ENCODE measurements at places on chromosomes 6 and 20. TPM values are rescaled to one million over a fixed set of nuclear protein-coding genes. Genes with fewer than 3 reads are reported as not detected.

Gene EXOC2
- 10.0 TPM for total RNA-seq

GRCh38 chr6:135161411-135162395, 19.4 kb upstream of the MYB start:
- no peaks in the 10 kb centered on the region for H3K27me3 ChIP-seq
- no peaks in the 10 kb centered on the region for H3K36me3 ChIP-seq
- H3K4me3 ChIP-seq = no peak overlapping the region

Gene LINC00237
- not detected for total RNA-seq

DNA sequence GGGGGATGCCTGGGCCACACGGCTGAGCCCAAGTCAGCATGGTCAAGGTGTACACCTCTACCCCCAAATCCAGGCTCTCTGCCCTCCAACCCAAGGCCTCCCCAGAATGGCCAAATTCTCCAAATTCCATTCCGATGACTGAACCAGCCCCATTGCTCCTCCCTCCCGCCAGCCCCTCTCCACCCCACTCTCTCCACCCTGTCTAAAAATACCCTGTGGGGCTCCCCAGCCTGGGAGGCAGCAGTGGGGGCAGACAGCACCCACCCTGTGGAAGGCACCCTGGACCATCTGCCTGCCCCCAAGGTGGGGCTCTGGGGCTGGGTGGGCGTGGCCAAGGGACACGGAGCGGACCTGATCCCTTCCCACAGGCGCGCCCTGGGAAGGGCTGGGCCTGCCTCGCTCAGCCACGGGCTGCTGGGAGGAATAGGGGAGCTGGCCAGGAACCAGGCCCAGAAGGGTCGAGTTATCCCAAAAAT, 11.4 kb downstream of the TEAD3 start:
- H3K4me1 ChIP-seq = peaks cover 9% of the 10 kb centered on the region
- no peak overlapping the region for H3K27ac ChIP-seq
- no peak for DNase-seq
- no peak overlapping the region for H3K4me3 ChIP-seq
- no peaks in the 10 kb centered on the region for H3K27me3 ChIP-seq

DNA sequence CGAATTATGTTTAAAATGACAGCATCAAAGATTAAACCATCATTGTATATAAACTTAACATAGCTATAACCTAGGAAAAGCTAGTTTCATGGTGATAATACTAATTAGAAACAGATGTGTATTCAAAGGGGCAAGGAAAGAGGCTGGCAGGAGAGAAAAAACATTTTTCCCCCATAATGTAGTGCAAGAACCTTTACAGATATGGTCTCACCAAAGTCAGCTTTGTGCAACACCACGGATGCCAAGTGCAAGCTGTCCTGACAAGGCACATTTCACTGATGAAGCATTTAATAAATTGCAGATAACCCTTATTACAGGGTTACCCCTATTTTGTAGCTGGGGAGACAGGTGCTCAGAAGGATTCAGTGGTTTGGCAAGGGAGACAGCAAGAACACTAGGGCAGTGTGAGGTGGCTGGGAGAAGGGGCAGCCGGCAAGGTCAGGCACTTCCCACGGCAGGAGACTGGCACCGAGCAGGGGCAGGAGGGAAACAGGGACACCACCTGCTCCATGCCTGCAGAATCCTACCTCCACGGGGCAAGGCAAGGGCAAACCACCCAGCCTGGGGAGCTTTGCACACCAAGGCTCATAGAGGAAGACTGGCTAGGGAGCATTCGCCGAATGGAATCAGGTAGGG, 6.5 kb downstream of the RPS6KA2 start:
- no peaks in the 10 kb centered on the region for H3K27me3 ChIP-seq
- H3K27ac ChIP-seq = peak overlapping the region; percentile 34
- no peak overlapping the region for H3K4me3 ChIP-seq
- no peaks in the 10 kb centered on the region for H3K36me3 ChIP-seq
- H3K4me1 ChIP-seq = peaks cover 4% of the 10 kb centered on the region

- H3K36me3 ChIP-seq = no peaks in the 10 kb centered on the region
- DNase-seq = no peak
- no peak overlapping the region for H3K4me3 ChIP-seq
Observed at GRCh38 chr6:319177-320131, 27.2 kb downstream of the DUSP22 start.

DNA sequence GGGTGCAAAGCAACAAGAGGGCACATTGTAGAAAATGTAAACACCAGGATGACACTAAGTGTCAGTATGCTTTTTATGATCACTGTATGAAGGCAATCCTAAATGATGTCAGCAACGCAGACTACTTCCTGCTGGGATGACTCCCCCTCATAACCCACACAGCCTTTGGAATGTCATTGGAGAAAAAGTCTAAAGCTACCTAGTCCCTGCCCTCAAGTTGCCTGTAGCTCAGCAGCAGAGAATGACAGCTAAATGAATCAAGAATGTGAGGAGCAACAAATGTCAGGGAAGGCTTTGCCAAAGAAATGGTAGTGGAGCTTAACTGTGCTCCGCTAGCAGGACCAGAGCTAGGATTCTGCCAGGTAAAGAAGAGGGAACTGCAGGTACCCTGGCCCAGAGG, 555.6 kb downstream of the CD83 start:
- no peak overlapping the region for H3K27ac ChIP-seq
- no peaks in the 10 kb centered on the region for H3K4me1 ChIP-seq
- H3K4me3 ChIP-seq = no peak overlapping the region
- no peaks in the 10 kb centered on the region for H3K27me3 ChIP-seq

DNA sequence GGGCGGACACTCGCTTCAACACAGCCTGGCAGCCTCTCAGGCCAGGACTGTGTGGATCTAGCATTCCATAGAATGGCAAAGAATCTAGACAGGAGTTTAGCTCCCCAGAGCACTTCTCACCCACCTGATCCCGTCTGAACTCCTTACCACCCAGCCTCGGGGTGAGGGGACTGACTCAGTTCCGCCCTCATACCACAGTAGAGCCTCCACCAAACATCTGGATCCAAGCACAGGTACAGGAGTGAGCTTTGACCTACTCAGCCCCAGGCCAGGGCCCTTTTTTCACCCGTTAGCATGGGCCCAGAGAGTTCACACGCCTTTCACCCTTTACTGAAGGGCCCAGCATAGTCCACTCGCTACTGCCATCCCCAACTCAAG, 715 bp downstream of the PSMF1 start:
- H3K27ac ChIP-seq = peak overlapping the region; percentile 73
- DNase-seq = no peak
- no peaks in the 10 kb centered on the region for H3K36me3 ChIP-seq
- peaks cover 47% of the 10 kb centered on the region for H3K4me1 ChIP-seq
- H3K27me3 ChIP-seq = no peaks in the 10 kb centered on the region
- H3K4me3 ChIP-seq = peak overlapping the region; percentile 73

DNA sequence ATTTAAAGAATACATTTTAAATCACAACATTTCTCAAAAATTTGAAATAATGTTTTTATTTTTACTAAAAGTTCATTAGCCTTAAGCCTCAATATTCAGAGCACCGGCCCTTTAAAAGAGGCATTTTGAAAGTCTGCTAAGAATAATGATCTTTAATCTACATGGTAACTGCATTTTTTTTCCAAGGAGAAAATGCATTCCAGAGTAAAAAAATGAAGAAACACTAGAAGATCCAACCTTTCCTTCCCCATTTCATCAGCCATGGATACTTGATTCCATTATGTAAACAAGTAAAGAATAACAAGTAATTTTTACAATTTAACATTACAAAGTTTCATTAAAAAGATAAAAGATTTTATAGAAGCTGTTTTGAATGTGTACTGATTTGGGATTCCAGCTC, 21.8 kb downstream of the LCA5 start:
- H3K4me3 ChIP-seq = no peak overlapping the region
- no peak overlapping the region for H3K27ac ChIP-seq
- H3K27me3 ChIP-seq = no peaks in the 10 kb centered on the region

DNA sequence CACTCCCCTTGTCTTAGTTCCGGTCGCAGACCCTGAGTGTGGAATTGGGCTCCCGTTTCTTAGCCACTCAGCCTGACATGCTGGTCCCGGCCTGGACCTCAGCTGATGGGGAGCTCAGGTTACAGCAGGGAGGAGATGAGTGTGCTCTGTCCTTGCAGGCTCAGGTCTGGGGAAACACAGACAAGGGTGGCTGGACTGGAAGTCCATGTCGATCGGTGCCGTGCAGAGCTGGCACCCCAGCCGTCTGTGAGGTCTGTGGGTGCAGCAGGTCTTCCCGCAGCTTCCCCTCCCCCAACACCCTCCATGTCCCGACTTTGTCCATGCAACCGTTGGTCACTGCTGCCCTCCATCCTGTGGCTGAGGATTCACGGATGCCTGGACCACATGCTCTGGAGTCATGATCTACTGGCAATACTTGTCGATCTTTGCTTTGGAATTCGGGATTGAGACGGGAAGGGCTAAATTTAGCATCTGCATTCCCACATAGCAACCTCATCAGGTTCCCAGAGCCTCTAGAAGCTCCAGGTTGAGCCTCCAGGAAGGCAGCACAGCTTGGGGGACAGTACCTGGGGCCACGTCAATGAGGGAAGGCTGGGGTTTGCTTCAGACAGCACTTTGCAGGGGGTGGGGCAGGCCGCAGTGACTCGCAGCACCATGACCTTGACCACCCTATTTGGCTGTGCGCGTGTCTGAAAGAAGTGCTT, 118.8 kb downstream of the PSMB1 start:
- no peaks in the 10 kb centered on the region for H3K4me1 ChIP-seq
- H3K36me3 ChIP-seq = no peaks in the 10 kb centered on the region
- no peak overlapping the region for H3K4me3 ChIP-seq
- no peak for DNase-seq

Gene PRL
- total RNA-seq = not detected

Gene C4B
- total RNA-seq = 2,377 TPM

- DNase-seq = peak; percentile 49
- no peak overlapping the region for H3K27ac ChIP-seq
- no peaks in the 10 kb centered on the region for H3K4me1 ChIP-seq
- H3K4me3 ChIP-seq = no peak overlapping the region
Observed at GRCh38 chr20:1844325-1845162, 50.7 kb upstream of the SIRPA start.

Gene FAM217A
- total RNA-seq = not detected

- H3K4me1 ChIP-seq = peaks cover 16% of the 10 kb centered on the region
- DNase-seq = peak; percentile 80
- H3K4me3 ChIP-seq = peak within 1 kb of the TSS; percentile 32
- H3K27ac ChIP-seq = peak within 1 kb of the TSS; percentile 72
- H3K36me3 ChIP-seq = no peaks in the 10 kb centered on the region
Observed at GRCh38 chr20:63536997-63537524, at the start of gene PTK6. TSS of gene PTK6 (minus strand) at chr20:63537376. CDS start at chr20:63537314, 62 bp downstream.

GRCh38 chr6:163751032-163751525, 336.6 kb downstream of the QKI start:
- H3K4me1 ChIP-seq = no peaks in the 10 kb centered on the region
- H3K4me3 ChIP-seq = no peak overlapping the region
- no peak overlapping the region for H3K27ac ChIP-seq
